ENCODE measurements at places on chromosomes 16 and 17.

DNA sequence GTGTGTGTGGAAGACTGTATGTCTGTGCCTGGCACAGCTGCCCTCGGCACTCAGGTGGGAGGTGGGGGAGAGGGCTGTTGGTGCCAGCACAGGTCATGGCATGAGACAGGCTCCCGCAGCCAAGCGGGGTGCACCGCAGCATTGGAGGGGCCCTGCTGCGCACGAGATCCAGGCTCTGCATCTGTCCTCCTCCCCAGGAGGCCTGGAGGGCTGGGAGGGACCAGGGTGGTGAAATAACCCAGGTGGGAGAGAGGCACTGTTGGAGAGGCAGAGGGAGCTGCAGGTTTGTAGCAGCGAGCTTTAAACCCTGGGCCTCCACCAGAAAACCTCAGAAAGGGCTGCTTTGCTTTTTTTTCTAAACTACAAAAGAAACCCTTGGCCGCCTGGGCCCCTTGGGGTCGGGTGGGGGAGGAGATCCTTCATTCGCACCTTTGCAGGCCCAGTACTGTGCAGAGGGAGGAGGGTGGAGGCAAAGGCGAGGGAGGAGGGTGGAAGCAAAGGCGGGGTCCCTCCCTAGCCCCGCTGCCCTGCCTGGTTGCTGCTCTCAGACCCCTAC, 241.7 kb downstream of the SEC14L1 start:
- no peak for DNase-seq

DNA sequence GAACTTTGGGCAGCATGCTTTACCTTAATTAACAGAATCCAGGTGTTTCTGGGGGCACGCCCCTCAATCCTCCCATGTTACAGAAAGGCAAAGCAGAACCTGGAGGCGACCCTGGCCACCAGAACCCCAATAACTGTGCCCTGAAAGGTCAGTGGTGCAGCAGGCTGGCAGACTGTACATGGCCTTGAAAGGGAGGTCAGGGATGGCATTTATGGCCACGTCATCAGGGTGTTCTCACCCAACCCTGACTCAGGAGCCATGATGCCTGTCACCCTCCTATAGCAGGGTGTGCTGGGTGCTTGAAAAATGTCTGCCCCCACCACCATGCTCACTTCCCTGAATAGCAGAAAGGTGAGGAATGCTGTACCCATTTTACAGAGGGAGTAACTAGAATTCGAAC, 177.7 kb downstream of the TMEM132E start:
- DNase-seq: no peak

GRCh38 chr17:49258394-49258793, 27.8 kb upstream of the PHOSPHO1 start:
- no peak for DNase-seq

- peak; percentile 80 for DNase-seq
These were observed 43.6 kb upstream of the HAPSTR1 start for GRCh38 chr16:9047689-9048301.

DNA sequence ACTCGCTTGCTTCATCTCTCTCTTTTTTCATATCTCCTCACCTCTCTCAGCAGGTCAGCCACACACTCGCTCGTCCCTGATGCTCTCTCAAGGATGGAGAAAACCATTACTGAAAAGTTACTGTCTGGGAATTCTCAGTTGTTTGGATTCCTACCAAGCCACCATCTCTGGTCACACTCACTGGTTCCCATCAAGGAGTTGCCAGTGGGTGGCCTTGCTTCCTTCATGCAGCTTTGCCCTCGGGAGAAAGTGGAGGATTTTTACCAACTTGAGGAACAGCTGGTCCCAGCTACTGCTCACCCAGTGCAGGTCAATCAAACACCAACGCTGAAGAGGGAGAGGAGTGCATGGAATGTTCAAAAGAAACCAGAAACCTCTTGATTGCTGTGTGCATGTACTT, 25.3 kb downstream of the MEOX1 start:
- no peak for DNase-seq

DNA sequence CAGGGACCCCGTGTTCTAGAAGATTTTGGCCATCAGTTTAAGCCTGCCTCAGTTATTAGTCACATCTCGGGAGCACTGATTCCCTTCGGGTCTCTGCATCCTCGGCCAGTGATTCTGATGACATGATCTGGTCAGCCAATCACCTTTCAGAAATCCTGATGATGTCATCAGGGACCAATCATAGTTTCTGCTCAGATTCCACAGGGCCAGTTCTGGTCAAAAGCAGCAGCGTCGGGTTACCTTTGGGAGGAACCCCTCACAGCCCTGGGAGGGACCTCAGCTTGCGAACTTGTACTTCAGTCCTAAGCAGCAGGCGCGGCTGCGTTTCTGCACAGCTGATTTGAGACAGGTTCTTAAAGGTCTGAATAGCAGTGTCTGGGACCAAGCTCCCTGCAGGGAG, 13.9 kb downstream of the KDM8 start:
- no peak for DNase-seq

GRCh38 chr16:28589930-28590329, 6.9 kb downstream of the SULT1A2 start:
- DNase-seq: no peak

Data from C1 segment of cervical spinal cord (tissue), 14 donors.